ENCODE measurements at places on chromosomes 5 and 9.

DNA sequence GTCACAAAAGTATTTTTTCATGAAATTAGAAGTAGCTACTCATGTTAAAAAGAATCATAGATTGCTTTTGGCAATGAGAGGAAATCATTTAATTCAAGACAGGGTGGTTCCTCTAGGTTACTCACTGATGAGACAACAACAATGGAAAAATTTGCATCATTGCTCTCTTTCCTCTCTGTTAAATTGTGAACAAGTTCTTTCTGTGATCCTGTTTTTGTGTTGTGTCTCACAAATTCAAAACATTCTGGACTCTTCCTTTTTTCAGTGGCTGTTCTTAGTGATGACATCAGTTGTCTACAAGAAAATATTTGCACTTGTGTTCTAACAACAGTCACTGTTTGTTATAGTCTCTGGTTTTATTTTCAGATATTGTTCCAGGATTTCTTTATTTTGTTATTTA, 95.3 kb downstream of the XRCC4 start:
- DNase-seq: no peak

GRCh38 chr5:163642904-163643303, 137.5 kb downstream of the MAT2B start:
- DNase-seq: no peak

GRCh38 chr9:1052365-1053281, 2.5 kb downstream of the DMRT2 start:
- no peak for DNase-seq

GRCh38 chr9:37324691-37325490, 97.6 kb upstream of the GRHPR start:
- DNase-seq: peak; percentile 15

DNA sequence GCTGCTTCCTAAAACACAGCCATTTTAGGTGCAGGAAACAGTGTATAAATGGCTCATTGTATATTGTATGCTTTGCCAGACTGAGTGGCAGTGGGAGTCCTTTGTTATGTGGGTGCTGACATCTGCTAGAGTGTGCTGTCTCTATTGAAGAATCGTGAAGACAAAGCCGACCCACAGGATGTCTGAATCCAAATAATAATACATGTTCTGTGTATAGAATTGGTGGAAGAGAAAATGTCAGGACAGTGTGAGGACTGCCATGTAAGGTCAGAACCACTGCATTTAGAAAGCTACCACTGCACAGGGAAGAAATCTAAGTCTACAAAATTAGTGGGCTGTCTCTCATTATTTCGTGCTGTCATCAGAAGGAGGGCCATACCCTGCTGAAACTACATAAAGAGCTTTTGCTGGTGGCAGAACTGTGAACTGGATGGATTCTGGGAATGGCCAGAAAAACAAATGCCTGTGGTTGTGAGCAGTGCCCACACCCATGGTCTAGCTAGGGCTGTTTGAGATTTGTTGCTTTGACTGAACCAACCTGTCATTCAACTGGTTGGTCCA, 2.5 kb downstream of the IL7R start:
- no peak for DNase-seq

DNA sequence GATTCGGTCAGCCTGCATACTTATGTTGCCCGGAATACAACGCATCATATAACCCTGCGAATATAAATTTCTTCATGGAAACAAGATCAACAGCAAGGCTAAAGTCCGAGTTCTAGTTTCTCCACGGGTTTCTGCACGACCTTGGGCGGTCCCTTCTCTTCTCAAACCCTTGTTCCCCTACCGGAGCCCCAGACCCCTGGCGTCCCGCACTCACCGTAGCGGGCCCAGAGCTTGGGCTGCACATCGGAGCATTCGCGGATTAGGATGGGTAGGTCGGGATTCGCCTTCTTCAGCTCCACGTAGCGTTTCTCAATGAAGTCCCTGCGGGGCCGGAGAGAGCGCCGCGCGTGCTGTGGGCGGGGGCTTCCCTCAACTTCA, 399 bp downstream of the NDUFA2 start:
- no peak for DNase-seq

DNA sequence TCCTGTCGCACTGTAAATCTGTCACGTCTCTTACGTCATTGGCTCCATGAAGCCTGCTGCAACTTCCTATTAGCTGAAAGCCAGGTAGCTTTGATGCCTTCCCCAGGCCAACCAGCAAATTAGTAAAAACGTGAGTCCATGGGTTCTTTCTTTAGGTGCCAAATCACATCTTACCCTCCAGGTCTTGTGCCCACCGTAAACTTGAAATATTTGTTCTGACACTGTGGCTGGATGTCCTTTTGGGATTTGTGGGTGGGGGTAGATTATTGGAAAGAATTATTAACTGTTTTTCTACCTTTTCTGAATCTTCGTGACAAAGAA, 172.8 kb downstream of the NR3C1 start:
- DNase-seq: no peak

- no peak for DNase-seq
These were observed 16.1 kb upstream of the MPDZ start for GRCh38 chr9:13295556-13295955.

DNA sequence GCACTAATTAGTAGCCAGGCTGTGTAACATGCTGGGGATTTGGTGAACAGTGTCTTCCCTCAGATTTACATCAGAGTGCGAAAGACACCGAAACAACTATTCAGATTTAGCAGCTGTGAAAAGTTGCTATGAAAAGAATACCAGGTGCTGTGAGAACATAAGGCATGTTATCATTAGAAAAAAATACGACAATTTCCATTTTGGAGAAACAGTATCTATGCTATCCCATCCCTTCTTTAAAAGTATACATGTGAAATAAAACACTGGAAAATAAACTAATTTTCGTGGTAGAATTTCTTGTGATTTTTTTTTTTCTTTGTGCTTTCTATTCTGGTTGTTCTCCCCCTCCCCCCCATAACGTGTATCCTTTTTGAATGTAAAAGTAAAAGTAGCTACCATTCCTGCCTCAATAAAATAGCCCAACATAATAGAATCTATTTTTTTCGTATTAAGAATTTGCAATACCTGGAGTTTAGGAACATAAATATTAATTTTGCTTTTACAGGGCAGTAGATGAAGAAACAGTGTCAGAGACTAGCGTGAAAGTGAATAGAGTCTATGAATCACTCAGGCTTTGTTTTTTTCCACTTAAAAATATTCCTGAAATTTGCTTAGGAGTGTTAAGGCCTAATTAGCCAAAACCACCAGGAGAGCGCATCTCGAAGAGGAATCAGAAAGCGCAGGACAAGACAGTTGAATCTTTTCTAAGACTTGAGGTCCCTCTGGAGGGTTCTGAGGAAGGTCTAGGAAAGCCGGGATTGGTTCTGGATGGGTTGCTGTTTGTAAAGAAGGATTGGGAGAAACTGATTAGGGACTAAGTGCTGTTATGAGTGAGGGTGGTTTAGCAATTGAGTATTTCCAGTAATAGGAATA, 813 bp upstream of the SLU7 start:
- no peak for DNase-seq

DNA sequence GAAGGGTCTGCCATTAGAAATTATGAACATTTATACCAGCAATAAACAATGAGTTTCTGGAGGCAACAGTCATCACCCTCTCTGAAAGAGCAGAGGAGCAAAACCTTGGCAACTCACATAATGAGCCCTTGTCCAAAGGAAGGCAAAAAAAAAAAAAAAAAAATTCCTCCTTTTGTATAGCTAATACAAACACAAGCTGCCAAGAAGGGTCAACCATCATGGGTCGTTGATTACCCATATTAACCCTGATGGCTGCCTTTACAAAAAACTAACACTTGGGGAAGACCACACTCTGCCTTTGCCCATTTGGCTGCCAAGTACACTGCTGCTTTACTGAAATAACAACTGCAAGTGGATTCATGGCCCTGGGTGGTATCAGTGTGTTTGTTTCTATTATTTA, 272.7 kb downstream of the ADAMTSL1 start:
- DNase-seq: no peak

Measured in NB4 (cell line).